Stromal cell of bone marrow (primary cell): ENCODE measurements at places on chromosomes 12 and 14.

DNA sequence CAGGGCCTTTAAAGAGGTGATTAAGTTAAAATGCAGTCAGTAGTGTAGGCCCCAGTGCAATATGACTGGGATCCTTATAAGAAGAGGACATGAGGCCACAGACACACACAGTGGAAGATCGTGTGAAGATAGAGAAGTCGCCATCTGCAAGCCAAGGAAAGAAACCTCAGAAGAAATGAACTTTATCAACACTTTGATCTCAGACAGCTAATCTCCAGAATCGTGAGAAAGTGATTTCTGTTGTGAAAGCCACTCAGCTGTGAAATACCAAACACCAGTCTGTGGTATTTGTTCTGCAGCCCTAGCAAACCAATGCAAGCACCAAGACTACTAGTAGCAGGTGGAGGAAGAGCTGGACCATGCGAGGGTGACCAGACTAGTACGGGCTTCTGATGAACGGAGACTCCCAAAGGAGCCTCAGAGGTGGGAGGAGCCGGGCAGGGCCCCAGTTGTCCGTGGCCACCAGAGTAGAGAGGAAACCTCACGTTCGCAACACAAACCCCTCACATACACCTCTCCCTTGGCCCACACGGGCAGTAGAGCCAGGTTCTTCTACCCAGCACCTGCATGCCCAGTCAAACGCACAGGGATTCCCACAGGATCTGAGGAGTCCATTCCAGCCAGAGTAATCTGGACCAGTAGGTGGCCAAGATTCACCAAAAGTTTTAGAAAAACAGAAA, 243.0 kb downstream of the TTC8 start:
- no peak for DNase-seq

GRCh38 chr12:30457621-30458289, 237.9 kb downstream of the IPO8 start:
- peak; percentile 83 for DNase-seq

DNA sequence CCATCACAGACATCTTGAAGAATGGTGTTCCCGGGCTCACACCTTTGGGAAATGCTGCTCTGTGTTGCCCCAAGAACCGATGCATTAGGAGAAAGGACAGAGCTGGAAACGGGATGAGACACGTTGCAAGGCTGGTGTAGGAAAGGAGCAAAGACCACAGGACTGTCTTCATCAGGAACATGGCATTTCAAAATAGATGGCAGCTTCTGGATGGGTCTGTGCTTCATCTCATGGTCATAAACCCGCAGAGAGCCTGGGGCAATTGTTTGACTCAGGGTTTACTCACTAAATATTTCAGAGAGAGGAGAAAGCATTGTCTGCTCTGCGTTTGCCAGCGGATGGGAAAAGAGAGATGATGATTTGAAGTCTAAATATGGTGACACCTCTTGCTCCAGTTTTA, 76.3 kb downstream of the CACNA1C start:
- peak; percentile 58 for DNase-seq

DNA sequence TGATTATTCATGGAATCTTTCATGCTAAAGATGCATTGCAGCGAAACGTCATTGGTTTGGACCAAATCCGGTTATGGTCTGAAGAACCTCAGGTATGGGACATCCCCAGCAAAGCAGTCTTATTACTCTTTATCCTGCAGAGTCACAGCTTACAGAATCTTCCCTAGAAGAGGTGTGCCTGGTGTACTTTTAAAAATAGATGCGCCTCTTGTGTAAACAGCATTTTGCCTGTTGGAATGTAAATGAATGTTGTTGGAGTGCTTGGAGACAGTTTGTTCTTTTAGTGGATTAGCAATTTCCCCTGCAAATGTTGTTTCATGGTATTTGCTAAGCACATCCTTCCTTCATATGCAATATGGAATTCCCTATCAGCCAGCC, 242.5 kb downstream of the ZFP36L1 start:
- no peak for DNase-seq

DNA sequence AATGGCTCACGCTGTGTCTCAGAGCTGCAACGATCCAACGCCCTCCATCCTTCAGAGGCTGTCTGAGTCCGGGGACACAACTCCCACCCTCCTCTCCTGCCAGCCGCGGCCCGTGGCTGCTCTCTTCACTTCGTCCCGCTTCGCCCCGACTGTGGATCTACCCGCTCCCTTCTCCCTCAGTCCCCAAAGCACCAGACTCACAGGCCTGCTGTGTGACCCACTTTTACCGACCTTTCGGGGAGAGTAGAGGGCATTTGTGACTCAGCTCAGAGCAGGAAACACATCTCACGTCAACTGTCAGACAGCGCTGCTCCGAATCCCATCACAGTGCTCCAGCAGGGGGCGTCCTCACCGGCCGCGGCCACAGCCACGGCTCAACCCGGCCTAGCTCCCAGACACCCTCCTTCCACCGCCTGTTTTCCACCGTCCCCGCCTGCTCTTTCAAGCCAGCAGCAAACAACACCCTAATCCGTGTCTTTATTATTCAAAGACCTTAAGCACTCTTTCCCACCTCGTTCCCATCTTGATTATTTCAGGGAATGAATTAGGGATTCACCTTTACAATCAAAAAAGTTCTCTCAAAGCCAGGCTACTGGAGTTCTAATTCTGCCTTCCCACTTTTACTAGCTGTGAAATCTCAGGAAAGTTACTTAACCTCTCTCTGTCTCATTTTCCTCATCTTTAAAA, 5.0 kb upstream of the AQP2 start:
- DNase-seq: peak; percentile 75

- no peak for DNase-seq
Observed at GRCh38 chr12:1800401-1801302, 19.7 kb upstream of the LRTM2 start.

DNA sequence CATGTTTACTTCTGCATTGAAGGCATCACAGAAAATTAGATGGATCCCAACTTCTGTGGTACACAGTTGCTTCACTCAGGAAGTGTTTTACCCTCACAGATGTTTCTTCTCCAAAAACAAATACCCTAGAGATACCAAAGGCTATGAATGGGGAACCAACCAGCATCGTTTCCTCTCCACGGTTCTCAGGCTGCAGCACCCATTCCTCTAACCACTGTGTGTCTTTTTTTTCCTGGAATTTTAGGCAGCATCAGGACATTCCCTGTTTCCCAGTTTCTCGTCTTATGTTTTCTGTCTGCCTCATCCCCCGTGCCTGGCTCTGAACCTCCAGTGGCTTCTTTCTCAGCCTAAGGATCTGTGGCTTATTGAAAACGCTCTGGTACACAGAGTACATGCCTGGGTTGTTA, 72.0 kb upstream of the TBX5 start:
- DNase-seq: no peak

- no peak for DNase-seq
Observed at GRCh38 chr12:3417113-3417512, 73.9 kb upstream of the PRMT8 start.

DNA sequence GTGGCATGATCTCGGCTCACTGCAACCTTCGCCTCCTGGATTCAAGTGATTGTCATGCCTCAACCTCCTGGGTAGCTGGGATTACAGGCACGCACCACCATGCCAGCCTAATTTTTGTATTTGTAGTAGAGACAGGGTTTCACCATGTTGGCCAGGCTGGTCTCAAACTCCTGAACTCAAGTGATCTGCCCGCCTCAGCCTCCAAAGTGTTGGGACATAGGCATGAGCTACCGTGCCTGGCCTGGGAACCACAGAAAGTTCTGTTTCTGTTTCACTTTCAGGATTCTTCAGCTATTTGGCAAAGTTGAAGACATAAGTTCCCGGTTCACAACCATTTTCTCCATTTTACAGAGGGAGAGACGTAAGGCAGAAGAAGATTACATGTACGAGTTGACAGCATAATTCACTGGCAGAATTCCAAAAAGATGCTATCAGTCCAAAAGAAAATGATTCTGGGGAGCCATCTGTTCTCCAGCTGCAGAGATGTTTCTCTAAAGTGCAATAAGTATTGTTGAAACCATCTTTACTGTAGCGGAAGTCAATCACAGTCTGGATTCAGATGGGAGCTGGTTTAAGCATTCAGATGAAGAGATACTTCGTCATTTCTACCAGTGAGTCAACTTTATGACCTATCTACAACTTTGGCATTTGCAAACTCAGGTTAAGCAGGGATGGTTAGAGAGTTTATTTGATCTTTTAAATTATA, 8.1 kb upstream of the RNF34 start:
- DNase-seq: no peak

DNA sequence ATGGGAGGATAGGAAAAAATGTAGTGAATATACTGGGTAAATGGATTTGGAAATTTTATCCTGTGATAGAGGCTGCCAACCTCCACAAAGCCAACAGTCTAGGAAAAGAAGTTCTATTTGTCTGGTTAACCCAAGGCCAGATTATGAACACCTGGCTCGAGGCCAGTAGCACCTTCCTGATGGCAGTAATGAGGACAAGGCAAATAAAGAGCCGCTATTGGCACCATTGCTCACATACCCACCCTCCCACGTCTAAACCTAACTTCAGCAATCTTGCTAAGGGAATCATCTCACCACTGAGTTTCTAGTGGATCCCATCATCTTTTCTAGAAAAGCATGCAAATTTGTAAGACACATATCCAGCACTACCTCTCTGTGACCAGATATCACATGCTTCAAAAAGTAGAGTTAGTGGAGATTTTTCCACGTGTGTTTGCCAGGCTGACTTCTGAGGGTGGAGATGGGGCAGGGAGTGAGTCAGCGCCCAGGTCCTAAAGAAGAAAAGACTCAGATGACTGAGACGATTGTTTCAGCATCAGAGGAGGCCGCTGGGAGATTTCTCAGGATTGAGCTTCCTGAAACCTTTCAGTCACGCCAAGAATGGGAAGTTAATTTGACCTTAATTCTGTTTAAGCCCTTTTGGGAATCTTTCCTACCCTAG, 362.9 kb downstream of the EMP1 start:
- DNase-seq: no peak

DNA sequence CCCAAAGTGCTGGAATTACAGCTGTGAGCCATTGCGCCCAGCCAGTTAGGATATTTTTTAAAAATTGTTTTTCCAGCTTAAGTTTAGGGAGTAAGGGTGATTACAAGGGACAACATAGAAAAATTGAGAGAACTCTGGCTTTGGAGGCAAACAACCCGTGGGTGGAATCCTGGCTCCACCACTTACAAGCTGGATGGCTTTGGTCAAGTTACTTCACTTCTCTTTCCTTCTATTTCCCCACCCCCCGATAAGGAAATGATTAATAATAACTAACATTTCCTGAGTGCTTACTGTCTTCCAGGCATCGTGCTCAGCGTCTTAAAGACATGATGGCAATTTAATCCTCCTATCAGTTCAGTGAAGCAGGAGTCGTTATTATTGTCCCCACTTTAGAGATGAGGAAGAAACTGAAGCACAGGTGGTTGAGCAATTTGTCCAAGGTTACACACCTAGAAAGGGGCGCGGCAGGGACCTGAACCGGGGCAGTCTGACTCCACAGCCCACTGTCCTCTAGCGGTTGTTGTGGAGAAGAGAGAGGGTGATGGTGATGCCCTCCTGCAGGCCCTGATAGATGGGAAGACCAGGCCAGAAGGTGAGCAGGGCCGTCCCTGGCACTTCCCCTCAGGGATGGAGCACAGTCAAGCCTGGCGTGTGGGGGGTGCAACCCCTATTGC, 16.7 kb upstream of the FAIM2 start:
- DNase-seq: no peak

DNA sequence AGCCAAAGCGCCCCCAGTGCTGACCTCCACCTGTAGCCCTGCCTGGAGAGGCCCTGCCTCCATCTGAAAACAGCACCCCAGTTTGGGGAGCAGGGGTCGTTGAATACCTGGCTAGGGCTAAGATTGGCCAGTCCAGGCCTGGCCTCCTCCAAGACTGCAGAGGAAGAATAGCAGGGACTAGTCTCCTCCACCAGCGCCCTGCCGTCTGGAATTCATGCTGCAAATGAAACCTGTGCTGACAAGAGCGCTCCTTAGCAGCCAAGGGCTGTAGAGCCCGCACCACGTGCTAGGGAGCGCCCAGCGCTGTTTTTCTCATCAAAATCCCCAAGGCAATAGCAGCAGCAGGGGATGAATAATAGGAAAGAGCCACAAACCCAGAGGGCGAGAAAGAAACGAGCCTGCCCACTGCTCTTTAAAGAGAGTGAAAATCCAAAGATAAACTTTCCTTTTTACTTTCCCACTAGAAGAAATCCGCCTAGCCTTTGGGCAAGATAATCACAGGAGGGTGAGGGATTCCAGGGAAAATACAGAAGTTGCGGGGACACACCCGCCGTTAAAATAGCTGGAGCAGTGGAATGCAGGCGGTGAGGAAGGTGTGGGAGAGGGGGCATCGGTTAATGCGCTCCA, 3.3 kb downstream of the COL2A1 start:
- peak; percentile 25 for DNase-seq

DNA sequence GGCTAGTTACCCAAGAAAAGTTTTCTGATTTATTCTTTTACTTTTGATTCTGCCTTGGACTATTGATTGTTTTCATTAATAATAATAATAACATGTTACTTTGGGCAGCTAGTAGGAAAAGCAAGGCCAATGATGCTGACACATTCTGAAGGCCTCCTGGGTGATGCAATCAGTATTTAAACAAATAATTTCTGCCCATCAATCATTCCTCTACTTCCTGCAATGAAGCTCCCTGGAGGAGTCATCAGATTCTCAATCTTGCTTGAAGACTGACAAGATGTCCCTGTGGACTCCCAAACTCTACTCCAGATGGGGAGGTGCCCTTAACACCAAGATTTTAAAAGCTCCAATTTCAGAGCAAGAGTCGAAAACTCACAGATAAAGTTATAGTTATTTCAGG, at the start of gene SPX:
Gene SPX (plus strand): TSS at position 244 of the 400 bp plus-strand sequence. CDS start 177 bp downstream, outside the sequence.
- DNase-seq: no peak

- DNase-seq: no peak
Observed at GRCh38 chr12:19908830-19909229, 459.5 kb upstream of the PDE3A start.

DNA sequence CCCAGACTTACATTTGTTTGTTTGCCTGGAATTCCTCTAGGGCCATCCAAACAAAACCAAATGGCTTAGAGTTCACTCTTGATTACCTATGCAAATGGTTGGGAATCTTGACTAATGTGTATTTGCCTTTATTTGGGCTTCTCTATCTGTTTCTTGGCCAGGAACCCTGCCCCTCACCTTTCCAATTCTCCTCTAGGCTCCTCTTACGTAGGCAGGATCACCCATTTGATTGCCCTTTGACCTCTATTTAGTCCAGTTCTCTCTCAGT, 123.0 kb upstream of the DYRK2 start:
- DNase-seq: no peak

DNA sequence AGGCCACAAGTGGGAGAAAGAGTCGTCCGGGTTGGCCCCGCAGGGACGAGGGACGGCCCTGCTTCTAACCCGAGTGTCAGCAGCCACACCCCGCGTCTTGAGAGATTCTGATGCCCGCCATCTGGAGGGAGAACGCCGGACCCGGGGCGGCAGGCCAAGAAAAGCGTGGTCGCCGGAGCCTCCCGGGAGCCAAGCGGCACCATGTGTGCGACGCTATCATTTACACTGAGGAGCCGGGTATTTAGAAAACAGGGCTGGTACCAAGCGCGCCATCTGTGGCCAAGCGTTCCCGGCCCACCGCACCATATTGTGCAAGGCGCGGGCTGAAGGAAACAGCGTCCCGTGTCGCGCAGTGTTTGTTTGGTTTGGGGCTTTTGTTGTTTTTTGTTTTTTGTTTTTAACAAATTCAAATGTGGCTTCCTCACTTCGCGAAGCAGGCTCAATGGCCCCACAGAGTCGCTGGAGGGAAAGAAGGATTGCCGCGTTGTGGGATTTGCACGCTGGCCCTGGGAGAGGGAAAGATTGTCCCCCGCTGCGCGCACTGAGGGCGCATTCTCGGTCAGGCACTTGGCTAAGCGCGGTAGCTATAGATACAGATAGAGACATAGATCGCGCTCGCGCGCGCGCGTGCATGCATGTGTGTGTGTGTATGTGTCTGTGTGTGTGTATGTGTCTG, 153.8 kb downstream of the BCL11B start:
- DNase-seq: no peak
